ENCODE measurements at places on chromosomes 3 and 15. TPM values are rescaled to one million over a fixed set of nuclear protein-coding genes. Genes with fewer than 3 reads are reported as not detected.

IGDCC3 gene
- not detected for total RNA-seq

MUC20 gene
- not detected for total RNA-seq

ACKR2 gene
- under 0.01 TPM for total RNA-seq

SAMD7 gene
- not detected for total RNA-seq

TRIM71 gene
- not detected for total RNA-seq
